Omental fat pad (tissue), 4 donors: ENCODE measurements at places on chromosomes 7 and 10. TPM values are rescaled to one million over a fixed set of nuclear protein-coding genes. Genes with fewer than 3 reads are reported as not detected.

LIPJ gene
- total RNA-seq = not detected

HOXA9 gene
- total RNA-seq = 0.19 TPM

TMEM273 gene
- total RNA-seq = 46.1 TPM

AGAP3 gene
- total RNA-seq = 34.6 TPM

PARD3 gene
- 33.3 TPM for total RNA-seq

CDC14C gene
- not detected for total RNA-seq

GRCh38 chr7:72492461-72493065, 80.4 kb upstream of the CALN1 start:
- DNase-seq = no peak

GRCh38 chr10:3919709-3920308, 134.8 kb upstream of the KLF6 start:
- DNase-seq = no peak

- DNase-seq = no peak
Measured at GRCh38 chr7:151207315-151207714, 3.0 kb downstream of the H2BK1 start.

- no peak for DNase-seq
Measured at GRCh38 chr7:87426160-87426559, 49.3 kb downstream of the ABCB4 start.

GRCh38 chr10:79387466-79387973, 40.3 kb downstream of the PPIF start:
- peak; percentile 12 for DNase-seq

DNA sequence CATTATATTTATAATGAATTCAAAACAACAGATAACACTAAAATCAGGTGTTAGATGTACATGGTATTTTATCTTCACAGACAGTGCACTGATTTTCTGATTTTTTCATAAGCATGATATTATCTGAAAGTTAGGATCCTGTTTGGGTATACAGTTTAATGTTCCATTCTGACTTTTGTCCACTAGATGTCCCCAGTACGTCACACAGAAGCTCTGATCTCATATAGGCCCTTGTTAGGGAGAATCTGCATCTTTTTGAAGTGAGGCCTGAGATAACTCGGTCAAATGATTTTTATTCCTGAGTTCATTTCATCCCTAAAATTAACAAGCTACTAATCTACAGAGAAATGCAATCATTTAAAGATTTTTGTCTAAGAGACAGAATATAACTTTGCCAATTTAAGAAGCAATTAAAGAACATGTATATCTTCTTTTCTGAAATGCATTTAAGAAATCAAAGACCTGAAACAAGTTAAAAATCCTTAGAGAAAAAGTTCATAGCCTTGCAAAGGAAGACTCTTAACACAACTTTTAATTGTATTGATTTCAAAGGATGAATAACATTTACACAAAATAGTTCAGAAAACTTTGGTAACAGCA, 72.0 kb upstream of the TES start:
- no peak for DNase-seq

DNA sequence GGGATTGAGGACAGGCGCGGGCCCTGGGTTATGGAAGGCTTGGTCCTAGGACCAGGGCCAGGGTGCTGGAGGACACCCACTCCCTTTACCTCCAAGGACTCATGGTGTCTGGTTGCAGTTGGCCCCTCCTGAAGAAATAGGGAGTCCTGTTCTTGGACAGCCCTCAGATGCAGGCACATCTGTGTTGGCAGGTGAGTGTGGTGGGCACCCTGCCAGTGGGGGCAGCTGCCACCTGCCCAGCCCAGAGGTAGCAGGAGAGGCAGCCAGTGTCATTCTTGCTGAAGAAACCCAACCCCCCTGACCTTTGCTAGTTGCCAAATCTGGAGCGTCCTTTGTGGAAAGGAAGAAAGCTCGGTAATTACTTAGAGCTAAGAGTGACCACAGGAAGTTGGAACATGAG, 8.3 kb downstream of the GALNT17 start:
- no peak for DNase-seq

- DNase-seq = no peak
Measured at GRCh38 chr7:117285826-117286225, 37.0 kb downstream of the WNT2 start.

DNA sequence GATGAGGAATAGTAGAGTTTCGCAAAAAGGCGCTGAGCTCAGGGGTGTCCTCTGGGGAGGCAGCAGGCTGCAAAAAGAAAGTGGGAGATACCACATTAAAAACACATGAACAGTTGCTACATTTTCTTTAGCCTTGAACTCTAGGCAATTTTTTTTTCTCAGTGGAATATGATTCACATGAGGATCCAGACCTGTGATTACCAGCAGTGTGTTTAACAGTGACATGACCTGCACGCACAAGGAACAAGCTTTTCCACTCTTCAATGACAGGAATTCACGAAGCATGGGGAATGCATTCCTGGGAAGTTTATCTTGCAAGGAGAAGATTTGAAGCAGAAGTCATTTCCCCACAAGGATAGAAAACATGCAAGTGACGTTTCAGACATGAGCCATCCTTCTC, 161.6 kb downstream of the ITGA8 start:
- no peak for DNase-seq

DNA sequence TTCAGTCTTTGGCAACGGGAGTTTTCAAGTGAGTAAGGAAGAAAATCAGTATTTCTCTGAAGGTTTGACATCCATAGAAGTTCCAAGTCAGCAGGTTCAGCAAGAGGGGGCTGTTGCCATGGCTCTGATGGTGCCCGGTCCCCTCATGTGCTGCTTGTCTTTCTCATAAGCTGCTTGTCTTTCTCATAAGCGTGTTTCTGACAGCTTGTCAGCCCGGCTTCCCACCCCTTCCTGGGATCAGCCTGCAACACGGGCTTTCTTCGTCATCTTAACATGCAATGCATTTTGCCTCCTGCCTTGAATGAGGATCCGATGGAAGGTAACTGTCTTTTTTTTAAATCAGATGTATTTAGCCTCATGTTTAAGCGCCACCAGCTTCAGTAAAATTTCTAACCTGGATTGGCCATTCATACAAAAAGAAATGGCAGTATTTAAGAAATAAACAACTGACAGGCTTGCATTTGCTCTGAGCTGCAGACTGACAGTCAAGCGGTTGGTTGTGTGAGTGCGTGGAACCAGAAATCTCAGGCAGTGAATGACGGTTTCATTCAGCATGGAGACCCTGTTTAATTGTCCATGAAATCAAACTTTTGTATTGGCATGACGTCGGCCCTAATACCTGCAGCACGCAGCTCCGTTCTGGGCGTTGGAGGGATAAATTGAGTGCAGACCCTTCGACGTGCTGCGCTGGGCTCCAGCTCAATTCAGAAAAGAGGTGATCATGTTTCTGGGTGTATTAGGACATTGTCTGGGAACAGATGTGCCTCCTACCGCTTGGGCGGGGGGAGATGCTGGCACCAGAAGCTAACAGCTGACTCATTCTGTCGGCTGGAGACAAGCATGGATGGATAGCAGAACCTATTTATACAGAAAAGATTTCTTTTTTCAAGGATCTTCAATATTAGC, 454.7 kb upstream of the FOXK1 start:
- DNase-seq = no peak

DNA sequence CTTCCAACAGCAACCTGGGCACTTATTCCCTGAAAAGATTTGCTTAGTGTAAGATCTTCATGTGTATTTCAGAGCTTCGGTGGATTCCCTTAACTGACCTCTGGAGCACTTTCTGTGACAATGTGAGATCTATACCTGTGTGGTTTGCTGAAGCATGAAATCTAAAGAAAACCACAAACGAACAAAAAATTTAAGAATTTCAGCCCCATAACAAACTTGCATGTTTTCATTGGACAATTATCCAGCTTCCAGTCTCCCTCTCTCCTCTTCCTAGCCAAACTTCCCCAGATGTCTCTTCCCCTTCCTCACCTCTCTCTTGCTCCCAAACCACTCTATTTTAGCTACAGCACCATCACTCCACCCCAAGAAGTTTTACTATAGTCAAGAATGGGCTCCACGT, 279.9 kb upstream of the SORCS1 start:
- DNase-seq = no peak

- DNase-seq = no peak
Measured at GRCh38 chr7:47104206-47104549, 477.7 kb downstream of the TNS3 start.

DNA sequence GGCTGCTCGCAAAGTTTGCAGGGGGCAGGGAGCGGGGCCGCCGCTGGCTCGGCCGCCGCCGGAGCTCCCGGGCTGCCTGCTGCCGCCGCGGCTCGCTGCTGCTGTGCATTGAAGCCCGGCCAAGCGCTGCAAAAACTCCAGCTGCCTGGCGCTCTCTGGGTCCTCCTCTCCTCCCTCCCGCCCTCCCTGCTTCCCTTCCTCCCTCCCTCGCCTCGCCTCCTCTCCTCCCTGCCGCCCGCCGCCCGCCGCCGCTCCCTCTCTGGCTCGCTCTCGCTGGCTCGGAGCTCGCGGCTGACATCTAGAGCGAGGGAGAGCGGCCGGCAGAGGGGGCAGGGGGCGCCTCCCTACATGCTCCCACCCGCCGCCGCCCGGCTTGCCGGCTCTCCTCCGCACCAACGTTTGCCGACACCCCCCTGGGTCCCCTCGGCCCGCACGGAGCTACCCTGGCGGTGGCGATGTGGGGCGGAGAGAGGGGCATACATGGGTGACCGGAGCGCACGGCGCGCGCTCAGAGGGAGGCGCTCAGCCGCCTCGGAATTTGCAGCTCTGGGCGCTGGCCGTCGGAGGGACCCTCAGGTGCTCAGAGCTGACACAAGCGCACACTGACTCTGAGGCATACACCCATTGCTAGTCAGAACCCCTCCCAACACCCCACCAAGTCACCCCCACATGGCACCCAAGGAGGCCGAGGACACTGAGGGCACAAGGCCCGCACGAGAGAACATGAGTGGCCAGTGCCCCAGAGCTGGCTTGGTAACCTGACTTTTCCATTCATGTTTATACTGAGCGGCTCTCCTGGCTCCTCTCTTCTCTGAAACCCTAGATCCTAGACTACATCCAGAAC, 1.2 kb upstream of the PLXNA4 start:
- DNase-seq = no peak

GRCh38 chr7:133983685-133984419, 143.3 kb upstream of the LRGUK start:
- no peak for DNase-seq

GRCh38 chr7:44068054-44068453, 2.7 kb upstream of the PGAM2 start:
- DNase-seq = no peak

DNA sequence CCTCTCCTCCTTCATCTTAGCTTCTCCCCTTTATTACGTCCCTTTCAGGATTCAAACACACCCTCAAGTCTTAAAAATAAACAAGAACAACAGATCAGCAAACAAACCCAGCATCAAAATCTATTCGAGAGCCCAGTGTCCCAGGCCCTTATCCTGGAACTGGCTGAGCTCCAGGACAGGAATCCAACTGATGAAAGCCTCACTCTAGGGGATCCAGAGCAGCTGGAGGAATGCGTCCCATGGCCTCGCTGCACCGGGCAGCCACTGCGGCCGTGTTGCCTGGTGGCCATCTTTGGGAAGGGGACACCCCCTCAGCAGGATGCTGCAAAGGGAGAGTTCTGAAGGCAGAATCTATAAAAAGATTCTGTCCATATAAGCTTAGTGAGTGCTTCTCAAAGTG, 156.5 kb upstream of the BMPER start:
- DNase-seq = no peak

GRCh38 chr7:30474485-30474884, 4.1 kb downstream of the NOD1 start:
- no peak for DNase-seq
